ENCODE measurements at places on chromosomes 3 and 15.

- DNase-seq, result no peak
Measured at GRCh38 chr3:99862208-99862607, 44.5 kb downstream of the CMSS1 start.

GRCh38 chr3:65246561-65246960 lies 558.8 kb upstream of the ADAMTS9 start:
- no peak for DNase-seq

DNA sequence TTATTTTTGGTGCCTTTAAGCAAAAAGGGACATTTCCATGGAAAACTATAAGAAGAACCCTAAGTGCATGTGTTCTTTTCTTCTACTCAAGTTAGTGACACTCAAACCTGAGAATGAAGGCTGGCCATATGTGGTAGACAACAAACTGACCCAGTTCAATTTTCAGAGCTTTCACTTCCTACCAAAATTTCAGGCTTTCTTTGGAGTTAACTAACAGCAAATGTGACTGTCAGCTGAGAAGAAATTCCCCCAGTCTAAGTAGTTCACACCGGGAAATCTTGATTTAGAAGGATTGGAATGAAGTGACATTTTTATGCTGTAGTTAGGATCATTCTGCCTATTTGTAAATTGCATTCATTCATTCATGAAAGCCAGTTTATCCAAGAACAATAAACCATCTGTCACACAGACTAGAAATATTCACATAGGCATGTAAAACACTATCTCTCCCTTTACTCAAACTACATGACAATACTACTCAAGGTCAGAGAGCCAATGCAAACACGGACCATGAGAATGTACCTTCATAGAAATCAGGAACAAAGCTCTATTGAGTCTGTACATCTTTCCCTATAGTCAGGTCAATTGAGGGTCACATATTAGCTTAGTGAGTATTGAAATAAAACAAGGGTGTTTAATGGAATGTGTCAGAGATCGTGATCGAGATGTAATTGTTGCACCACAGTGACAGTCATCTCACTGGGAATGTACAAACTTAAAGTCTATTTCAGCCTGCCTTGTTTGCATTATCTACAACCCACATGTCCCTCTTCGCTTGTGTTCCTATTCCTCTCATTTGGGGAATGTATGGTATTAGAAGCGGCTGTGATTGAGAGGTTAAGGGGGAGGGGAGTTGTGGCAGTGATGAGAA lies 113.8 kb upstream of the TGFBR2 start:
- DNase-seq, result no peak

- no peak for DNase-seq
Measured at GRCh38 chr15:87739081-87739480, 517.5 kb downstream of the NTRK3 start.

- no peak for DNase-seq
Measured at GRCh38 chr3:127196002-127196401, 3.1 kb downstream of the PRR23E start.

DNA sequence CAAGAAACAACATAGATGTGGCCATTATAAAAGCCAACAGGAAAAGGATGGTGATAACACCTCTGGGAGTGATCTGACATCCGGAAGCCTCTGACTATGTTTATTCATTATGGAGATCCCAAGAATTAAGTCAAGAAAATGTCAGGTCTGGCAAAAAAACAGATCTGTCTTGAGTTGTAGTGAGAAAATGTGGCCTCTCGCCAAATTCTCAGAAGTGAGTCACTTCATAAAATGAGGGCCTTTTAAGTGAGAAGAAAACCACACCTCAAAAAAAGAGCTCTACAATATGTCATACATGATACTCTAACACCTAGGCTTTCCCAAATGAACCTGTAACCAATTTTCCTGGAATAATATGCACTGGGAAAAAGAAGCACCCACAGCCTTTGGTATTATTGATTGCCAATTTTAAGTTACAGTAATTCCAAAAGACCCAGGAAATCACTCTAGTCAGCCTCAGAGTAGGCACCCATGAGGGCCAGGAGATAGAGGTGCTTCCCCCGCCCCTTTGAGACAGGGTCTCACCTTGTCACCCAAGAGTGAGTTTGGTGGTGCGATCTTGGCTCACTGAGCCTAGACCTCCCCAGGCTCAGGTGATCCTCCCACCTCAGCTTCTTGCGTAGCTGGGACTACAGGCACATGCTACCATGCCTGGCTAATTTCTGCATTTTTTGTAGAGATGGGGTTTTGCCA lies 38.0 kb downstream of the CCR3 start:
- no peak for DNase-seq

DNA sequence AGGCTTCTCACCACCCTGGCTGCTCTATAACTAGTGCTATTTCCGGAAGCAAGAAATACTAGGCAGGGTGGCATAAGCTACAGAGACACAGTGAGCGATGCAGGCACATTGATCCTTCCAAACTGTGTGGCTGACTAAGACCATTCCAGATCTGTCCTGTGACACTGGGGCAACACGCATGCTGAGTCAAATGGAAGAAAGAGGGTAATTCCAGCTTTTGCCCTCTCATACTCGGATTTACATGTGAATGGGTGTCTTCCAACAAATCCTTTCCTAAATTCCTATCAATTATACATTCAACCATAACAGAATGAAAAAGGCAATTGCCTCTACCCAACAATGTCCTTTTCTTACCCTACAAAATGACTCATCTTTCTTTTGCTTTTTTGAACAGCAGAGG lies 5.1 kb downstream of the FSIP1 start:
- no peak for DNase-seq

DNA sequence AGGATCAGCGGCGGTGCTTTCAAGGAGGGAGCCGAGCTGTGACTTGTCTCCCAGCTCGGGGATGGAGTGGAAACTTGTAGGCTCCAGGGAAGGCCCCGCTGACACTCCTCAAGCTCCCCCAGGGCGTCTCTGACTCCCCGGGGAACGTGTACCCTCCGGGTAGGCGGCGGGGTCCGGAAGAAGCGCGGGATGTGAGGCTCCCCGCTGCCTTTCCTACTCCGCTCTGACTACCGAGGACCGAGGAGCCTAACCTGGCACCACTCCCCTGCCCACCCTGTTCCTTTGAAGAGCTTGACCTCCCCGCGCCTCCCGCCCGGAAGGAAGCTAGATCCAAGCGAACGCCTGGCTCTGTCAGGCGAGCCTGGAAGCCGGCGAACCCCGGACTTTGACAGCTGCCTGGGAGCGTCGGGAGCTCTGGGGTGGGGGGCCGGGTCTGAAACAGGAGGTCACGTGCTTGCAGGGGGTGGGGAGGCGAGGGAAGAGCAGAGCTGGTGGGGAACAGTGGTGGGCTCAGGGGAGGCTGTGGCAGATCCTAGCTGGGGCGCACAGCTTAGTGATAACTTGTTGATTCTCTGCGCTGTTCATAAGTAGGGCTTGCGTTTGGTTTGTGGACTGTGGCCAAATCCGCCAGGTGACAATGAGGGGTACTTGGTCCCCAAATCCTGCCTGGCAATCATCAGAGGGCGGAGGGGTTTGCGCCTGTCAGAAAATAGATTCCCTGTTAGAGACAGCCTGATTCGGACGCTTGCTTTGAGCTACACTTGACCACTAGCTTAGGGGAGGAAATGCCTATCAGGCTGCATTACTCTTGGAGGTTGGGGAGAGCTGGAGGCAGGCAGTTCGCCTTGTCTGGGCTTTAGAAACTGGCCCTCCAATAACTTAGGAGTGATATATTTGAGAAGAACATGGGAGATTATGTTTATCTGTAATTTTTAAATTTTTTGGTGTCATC lies 1.2 kb downstream of the CLSTN2 start:
- no peak for DNase-seq

GRCh38 chr3:27349832-27350231 lies 19.4 kb downstream of the NEK10 start:
- DNase-seq, result no peak

DNA sequence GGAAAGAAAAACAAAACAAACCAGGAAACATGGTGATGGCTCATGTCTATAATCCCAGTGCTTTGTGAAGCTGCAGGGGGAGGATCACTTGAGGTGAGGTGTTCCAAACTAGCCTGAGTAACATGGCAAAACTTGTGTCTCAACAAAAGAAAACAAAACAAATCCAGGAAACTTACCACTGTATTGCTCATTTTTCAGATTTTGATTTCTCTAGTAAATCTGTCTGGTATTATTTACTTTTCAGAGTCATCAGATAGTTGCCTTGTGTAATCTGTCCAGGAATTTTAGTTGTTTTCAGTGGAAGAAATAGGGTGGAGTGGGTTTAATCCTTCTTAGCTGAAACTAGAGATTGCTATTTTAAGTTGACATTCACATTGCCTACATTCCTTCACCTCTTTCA lies 91.8 kb upstream of the ALCAM start:
- no peak for DNase-seq

GRCh38 chr3:80994085-80994665 lies 767.3 kb downstream of the GBE1 start:
- no peak for DNase-seq

DNA sequence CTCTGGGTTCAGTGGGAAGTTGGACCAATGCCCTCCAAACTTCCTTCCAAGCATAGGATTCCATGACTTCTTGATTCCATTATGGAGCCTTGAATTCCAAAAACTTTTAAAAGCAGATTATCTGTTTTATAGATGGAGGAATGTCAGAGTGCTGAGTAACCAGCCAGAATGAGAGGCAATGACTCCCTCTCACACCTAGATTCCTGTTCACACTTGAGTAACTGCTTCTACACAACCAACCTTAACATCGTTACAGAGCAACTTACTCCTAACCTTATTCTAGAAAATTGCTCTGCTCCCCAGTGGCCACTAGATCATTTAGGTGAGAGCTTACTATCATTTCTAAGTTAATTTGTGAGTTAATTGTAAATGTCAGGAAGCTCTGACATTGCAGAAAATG lies 24.2 kb upstream of the NR2F2 start:
- no peak for DNase-seq

DNA sequence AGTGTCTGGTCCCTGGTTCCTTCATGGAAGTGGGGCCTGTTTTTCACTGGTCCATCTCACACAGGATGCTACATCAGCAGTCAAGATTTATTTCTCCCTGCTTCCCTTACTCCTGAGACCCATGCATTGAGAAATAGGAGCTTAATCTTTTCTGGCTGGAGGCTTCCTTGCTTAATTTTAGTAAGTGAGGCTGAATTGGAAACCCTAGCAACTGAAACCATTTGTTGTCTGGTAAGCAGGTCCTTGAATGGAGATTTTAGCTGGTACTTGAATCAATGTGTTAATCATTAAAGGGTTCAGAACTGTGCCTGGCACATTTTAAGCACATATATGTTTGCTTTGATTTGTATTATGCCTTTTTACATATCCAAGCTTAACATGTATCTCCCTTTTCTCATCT lies 20.2 kb upstream of the MEF2A start:
- no peak for DNase-seq

DNA sequence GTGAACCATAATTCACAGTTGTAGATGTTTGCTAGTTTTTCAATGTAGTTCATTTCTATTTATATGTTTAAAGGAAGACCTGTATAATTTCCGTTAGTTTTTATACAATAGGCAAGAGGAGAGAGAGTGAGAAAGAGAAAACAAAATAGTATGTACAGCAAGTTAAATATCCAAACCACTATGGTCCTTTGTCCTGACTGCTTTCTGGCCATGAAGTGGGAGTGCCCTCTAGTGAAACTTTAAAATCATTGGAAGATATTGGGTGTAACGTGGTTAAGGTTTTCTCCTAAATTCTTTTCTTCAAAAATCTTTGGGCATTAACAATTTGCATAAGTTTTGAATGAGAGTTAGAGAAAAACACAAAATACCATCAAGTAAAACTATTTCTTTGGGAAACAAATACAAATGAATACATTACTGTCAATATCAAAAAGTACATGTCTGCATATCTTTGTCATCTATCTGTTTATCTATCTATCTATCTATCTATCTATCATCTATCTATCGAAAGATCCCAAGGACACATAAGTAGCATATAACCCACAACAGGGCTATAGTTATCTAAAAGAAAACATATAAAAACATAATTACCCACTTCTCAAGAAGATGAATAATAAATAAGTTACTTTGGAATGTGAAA lies 534.6 kb upstream of the ATP11B start:
- DNase-seq, result peak; percentile 90

- no peak for DNase-seq
Measured at GRCh38 chr3:51622413-51622812, 48.6 kb upstream of the TEX264 start.

Data from NCI-H2029 treated with DMSO at 0.1 percent for 48 hours (cell line).